Gastrocnemius medialis (tissue), 4 donors: ENCODE measurements at places on chromosomes 2 and 18.

DNA sequence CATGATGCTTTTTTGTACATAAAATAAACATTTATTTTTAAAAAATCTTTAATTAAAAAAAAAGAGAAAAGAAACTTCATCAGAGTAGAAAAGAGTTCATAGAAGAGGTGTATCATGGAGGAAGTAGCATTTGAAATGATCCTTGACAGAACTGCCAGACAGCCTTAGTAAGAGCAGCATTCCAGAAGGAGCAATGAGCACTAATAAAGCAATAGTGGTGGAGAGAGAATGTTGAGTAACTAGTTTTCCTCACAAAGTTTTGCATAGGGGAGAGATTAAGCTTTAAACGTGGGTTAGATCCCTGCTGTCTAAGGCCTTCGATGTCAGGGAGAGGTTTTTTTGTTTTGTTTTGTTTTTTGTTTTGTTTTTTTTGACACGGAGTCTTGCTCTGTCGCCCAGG lies 29.8 kb upstream of the METTL21A start:
- no peak for DNase-seq

GRCh38 chr18:10057894-10058791 lies 144.3 kb downstream of the VAPA start:
- no peak for DNase-seq

DNA sequence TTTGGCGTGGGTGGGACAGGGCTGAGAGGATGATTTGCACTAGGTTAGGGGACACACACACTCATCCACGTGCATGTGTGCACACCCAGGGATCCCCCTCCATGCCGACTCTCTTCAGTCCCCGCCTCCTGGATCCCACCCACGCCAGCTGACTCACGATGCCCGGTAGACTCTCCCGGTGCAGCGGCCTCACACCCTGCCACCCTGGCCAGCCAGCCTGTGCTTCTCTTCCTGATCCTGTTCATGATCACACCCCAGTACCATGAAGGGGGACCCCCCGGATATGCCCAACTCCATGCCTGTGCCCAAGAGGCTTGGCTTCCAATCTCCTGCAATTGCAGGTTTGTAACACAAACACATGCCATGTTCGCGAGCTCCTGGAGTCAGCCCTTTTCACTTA lies 157.8 kb upstream of the HDAC4 start:
- DNase-seq: no peak

DNA sequence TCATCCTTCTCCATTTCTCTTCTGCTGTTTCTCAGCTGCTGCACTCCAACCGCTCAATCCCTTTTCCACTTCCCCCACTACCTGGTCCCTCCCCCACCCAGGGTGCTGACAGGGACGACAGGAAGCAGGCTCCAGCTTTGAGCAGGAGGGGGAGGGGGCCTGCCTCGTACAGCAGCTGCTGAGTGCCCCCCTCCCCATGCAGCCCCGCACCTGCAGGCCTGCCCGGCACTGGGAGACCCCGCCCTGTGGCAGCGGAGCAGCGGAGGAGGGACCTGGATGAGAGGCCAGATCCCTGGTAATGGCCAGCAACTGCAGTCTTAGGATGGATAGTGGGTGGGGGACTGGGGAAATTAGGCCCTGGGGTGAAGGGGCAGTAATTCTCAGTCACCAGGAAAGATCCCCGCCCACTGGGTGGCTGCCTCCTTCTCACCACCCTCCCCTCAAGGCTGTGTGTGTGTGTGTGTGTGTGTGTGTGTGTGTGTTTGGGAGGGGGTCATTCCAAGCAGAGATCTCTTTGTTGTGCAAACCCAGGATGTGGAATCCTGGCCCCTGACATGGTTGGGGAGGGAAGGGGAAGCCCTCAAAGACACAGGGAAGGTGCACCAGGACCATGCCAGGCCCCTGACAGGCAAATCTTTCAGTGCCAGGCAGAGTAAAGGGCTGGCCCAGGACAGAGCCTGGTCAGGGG lies 6.8 kb upstream of the CRYBA2 start:
- DNase-seq: no peak

DNA sequence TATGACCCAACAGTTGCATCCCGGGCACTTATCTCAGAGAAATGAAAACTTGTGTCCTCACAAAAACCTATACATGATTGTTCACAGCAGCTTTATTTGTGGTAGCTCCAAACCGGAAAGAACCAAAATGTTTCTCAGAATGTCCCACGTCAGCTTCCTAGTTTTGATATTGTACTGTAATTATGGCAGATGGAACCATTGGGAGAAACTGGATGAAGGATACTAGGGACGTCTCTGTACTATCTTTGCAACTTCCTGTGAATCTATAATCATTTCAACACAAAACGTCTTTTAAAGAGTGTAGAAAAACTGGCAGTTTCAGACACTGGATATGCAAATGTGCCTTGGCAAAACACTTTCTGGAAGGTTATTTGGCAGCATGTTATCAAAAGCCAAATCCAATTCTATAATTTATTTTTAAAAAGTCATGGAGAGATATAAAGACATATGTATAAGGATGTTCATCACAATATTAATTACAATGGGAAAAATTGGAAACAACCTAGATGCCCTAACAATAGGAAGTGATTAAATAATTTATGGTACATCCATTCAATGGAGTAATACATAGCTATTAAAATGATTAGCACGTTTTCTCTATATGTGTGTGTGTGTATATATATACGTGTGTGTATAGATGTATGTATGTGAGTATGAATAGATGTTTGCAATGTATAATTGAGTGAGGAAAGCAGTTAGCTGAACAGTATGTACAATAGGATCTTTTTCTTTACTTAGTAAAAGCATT lies 9.8 kb downstream of the SAG start:
- no peak for DNase-seq

DNA sequence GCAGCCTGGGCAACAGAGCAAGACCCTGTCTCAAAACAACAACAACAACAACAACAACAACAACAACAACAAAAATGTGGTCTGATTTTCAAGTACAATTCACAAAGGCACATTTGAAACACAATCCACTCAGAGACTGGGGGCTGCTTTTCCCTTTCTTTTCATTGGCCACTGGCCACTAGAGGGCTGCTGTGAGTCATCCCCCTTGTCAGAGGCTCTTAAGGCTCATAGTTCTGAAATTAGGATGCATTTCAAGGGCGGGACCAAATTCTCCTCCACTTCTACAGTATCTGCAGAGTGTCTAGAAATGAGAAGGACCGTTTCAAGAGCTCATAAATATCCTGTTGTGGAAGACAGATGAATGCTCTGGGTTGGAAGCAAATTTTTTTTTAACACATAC lies 285.4 kb downstream of the NRXN1 start:
- DNase-seq: no peak
